NB4 (cell line): ENCODE measurements at places on chromosomes 3 and 15.

DNA sequence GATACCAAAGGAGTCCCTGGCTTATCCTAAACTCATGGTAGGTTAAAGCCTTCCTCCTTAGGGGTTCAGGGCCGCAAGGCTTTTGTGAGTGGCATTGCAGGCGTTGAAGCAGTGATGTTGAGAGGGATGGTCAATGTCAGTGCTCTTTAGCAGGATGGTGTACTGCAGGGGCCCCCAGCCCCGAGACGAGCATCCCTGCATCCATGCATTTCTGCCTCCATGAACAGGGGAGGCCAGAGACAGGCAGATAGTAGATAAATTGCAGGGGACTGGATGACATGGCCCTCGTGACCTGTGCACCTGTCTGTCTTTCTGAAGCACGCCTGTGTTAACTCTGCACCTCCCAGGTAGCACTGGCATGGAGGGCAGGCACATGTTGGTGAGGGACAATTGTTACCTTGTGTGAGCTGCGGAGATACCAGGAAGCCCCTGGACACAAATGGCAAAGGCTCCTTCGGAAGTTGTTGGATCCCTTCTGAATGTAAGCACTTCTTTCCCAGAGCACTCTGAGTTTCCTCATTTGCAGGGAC, 133.5 kb downstream of the SNRPN start:
- DNase-seq: no peak

DNA sequence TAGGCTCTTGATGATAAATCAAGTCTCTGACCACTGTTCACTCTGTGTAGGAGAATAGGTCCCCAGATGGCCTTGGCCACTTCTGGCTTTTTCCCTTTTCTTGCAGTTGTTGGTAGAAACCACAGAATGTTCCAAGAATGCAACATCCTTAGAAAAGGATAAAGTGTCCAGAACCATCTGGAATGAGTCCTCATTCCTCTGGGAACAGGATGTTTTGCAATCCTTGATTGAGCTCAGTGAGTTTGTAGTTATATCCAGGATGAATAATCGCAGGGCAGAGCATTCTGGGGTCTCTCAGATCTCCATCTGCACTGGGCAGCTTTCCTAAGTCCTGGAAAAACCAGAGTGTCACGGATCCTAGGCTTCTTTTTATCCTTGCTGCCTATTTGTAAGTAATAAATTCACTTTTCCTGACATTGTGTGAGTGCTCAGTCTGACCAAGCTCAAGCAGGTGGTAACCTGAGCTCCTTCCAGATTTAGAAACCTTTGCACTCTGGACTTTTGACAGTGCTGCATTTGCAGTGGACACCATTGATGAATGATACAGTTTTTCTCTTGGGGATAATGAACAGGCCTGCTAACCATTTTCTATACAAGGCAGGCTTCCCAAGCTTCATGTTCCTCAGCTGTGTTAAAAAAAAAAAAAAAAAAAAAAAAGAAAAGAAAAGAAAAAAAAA, 1028.6 kb downstream of the OTOL1 start:
- no peak for DNase-seq

- no peak for DNase-seq
These were observed 50.9 kb downstream of the FEM1B start for GRCh38 chr15:68328443-68328842.

DNA sequence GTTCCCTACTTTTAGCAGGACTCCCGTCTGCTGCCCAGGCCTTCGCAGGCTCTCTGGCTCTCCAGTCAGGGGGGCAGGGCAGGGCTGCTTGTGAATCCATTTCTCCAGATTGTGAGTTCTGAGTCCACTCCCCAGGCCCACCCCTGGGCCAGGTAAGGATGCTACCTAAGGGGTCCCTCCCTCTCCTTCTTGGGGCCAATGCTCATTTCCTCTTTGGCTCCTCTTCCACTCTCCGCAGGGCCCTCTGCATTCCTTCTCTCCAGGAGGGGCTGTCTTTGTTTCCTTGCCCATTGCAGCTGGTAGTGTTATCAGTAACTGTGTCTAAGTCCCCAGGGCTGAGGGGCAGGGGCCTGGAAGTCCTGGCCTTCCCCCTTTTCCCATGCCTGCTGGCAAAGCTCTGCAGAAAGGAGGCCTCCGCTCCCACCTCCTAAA, 13.0 kb upstream of the CACNA2D2 start:
- no peak for DNase-seq

- no peak for DNase-seq
These were observed 40.5 kb upstream of the PDZRN3 start for GRCh38 chr3:73665286-73665685.

DNA sequence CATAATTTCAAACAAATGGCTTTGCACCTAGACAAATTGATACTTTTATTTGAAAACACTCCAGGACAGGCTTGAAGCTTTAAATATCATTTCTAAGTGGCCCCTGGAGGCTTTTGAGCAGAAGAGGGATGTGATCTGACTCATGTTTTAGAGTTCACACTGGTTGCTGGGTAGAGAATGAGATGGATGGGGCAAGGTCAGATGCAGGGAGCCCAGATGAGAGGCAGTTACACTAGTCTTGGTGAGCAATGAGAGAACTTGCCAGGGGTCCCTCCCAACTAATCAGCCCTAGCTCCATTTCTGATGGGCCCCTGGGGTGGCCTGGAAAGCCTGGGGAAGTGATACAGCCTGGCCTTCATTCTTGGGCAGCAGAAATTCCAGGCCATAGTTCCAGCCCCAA, 190.4 kb downstream of the MEGF11 start:
- DNase-seq: no peak

DNA sequence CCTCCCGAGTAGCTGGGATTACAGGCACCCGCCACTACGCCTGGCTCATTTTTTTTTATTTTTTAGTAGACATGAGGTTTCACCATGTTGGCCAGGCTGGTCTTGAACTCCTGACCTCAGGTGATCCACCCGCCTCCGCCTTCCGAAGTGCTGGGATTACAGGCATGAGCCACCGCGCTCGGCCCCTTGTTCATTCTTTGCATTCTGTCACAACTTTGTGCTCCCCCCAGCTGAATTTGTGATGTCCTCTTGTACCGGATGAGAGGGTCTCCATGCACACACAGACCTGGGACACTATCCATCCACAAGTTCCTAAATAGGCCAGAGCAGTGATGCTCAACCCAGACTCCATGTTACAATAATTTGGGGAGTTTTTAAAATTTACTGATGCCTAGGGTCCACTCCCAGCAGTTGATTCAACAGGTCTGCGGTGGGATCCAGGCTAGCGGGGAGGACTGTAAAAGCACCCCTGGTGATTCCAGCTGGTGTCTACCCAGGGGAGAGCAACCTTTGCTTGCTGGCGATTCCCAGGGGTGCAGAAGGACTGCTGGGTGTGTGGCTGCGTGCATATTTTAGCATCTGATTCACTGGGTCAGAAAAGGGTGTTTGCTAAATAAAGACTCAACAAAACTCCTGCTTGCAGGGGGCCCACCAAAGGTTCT, 1.0 kb downstream of the RASSF1 start:
- DNase-seq: peak; percentile 69

DNA sequence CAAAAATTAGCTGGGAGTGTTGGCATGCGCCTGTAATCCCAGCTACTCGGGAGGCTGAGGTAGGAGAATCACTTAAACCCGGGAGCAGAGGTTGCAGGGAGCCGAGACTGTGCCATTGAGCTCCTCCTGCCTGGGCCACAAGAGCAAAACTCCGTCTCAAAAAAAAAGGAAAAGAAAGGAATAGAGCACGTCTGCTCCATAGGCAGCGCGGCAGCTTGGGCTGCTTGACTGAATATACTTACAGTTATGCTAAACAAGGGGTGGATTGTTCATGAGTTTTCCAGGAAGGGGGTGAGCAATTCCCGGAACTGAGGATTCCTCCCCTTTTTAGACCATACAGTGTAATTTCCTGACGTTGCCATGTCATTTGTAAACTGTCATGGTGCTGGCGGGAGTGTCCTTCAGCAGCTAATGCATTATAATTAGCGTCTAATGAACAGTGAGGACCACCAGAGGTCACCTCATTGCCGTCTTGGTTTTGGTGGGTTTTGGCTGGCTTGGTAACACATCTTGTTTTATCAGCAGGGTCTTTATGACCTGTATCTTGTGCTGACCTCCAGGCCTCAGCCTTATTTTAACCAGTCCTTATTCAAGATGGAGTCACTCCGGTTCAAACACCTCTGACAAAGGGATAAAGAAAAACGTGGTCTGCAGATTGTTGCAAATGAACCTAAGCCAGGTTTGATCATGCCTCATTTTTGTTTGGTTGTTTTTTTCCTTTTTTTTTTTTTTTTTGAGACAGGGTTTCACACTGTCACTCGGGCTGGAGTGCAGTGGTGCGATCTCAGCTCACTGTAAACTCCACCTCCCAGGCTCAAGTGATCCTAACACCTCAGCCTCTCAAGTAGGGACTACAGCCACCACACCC, 24.9 kb upstream of the SENP5 start:
- DNase-seq: no peak

- no peak for DNase-seq
These were observed 564.8 kb downstream of the NSUN3 start for GRCh38 chr3:94627689-94628088.

DNA sequence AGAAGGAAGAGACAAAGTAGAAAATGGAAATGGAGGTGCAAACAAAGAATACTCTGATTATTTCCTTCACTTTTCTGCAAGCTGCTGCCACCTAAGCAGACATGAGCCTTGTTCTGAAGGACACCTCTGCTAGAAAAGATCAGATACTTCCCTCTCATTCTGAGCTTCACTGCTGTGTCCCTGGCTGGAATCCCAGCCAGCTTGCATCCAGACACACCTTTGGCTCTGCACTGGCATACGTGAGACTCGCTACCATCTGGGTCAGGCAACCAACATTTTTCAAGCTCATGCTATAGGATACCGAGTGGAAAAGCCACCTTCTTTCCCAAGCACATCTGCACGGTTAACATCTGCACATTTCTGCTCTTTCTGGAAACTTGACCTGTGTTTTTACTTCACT, 166.7 kb upstream of the SUCLG2 start:
- DNase-seq: no peak

GRCh38 chr3:195394700-195395099, 48.1 kb downstream of the ACAP2 start:
- DNase-seq: no peak

DNA sequence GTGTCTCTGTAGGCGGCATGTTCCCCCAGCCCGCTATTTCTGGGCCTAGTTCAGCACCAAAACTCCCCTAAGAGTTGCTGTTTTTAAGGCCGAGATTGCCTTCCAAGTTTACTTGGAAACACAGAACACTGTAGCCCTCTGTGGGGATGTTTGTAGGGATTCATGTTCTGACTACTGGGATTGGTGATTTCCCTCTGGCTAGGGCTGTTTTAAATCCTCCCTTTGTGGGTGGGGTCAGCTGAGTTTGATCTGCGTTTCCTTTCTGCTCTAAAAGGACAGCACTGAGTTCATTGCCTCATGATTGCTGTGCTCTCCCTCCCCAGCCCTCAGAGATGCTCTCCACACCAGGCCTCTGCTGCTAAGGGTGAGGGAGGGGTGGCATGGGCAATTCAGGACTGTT, 640.6 kb upstream of the DPPA4 start:
- no peak for DNase-seq

DNA sequence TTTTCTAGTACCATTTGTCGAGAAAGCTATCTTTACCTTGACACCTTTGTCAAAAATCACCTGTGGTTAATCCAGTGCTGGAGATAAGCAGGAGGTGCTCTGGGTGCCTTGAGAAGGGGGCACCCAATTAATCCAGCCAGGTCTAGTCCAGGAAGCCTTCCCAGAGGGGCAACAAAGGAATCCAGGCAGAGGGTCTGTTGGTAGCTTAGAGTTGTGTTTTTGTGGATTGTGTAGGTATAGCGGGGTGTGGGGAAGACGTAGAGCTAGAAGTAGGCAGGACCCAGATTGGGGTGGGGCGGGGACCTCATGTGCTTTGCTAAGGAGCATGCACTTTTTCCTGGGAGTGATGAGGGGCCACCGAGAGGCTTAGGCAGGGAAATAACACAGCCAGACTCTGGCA, 6.0 kb upstream of the PIGZ start:
- DNase-seq: no peak

GRCh38 chr3:31432897-31433678, 99.6 kb upstream of the STT3B start:
- no peak for DNase-seq
